Sciatic nerve (tissue), 2 donors: ENCODE measurements at places on chromosomes 3 and 15.

DNA sequence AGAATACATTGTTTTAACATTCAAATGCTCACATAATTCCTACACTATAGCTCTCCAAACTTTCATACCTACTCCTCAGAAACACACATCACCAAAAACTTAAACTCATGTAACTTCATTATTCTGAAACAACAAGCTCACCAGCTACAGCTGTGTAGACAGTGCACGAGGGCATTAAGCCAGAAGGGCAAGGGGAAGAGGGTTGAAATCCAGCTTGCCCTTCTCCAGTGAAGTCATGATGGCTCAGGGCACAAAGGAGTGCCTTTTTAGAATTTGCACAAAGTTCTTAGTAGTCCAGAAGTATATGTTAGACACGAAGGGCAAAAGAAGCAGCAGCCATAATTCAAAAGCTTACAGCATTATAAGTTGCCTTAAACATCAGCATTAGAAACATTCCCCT is 8.6 kb downstream of the SLC12A6 start:
- no peak for DNase-seq

- no peak for DNase-seq
Measured at GRCh38 chr3:115071601-115072000, 75.5 kb downstream of the ZBTB20 start.

DNA sequence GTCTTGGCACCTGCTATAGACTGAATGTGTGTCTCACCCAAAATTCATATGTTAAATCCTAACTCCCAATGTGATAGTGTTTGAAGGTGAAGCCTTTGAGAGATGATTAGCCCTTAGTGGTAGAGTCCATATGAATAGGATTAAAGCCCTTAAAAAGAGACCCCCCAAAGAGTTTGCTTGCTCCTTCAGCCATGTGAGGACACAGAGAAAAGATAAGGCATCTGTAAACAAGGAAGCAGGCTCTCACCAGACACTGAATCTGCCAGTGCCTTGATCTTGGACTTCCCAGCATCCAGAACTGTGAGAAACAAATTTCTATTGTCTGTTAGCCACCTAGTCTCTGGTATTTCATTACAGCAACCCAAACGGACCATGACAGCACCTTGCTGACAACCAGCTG is 16.6 kb downstream of the KPNA1 start:
- DNase-seq = no peak

- DNase-seq = no peak
Measured at GRCh38 chr3:157700405-157700804, 197.2 kb upstream of the VEPH1 start.

DNA sequence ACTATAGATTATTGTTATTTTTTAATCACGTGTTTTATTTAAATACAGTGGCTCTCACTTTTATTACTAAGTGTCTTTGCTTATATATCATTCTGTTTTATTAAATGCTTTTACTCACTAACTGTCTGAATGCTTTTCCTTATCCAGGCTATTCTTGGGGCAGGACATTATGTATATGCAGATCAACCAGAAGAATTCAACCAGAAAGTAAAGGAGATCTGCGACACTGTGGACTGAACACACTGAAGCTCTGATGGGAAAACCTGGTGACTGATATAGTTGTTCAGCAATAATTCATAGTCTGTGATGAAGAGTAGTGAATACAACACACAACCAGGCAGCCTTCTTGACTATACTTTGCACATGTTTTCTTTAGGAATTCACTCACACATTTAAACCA is 27.6 kb downstream of the ABHD5 start:
- no peak for DNase-seq

DNA sequence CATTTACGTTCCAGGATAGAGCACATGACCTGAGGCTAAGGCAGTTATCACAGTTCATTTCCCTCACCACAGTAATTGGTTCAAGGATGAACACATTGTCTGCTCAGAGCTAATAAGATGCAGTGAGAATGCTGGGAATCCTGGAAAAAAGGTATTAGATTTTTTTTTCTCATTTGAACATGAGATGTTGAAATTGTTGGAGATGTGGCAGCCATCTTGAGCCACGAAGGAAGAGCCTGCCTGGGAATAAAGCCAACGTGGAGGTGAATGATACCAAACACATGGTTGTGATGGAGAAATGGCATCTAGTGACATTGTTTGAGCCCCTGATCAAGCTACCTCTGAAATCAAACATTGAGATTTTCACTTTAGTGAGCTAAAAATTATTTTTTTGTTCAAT is 16.0 kb upstream of the STT3B start:
- DNase-seq = no peak

DNA sequence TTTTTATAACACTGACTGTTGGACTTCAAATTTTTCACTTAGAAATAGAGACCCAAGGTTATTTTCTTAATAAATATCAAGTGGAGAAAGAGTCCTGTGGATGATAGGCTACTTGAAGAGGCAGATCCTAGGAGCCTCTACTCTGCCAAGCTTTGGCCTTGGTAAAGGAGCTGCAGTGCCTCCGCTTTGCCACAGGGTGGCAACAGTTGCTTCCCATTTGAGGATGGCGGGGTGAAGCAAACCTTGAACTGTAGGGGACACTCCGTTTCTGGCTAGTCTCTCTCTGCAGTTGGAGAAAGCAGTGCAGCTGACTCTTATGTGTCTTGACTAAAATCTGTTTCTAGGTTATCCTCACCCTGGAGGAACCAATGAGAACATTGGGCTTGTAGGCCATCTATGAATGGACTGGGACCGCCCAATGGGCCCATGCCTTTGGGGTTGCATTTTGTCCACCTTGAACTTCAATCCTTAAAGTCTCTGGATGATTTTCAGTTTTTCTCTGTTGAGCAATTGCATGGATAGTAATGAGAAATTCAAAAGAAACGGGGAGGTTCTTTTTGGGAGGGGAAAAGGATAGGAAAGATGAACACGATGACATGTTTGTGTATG is 9.8 kb downstream of the SCG5 start:
- no peak for DNase-seq

DNA sequence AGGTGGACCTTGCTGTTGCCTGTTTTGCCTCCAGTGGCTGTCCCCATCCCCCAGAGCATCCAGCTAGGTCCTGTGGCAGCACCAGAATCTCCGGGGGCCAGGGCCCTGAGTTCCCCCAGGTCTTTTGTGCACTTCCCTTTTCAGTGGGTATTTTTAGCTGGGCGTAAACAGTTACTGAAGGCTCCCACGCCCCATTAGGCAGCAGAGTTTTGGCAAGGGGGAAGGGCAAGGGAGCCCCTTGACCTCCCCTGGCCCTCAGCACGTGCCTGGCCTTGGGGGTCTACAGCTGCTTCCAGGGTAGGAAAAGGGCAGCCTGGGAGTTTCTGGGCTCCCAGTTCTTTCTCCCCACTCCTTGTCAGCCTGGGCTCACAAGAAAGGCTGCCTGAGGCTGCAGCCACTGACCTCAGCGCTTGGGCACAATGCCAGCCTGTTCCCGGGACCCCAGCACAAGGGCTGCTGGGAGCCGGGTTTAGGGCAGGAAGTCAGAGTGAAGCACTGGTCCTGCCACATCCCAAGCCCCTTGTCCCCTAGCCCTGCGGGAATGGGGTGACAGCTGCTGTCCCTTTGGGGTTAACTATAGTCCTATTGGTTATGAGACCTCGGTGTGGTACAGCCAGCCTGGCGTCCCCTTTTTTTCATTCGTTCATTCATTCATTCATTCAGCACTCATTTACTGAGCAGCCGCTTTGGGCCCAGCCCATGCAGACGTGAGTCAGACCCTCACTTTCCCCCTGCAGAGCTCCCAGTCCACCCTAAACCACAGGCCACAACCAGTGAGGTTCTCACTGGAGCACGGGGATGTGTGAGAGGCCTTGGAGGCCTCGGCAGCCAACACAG is 8.4 kb downstream of the CSK start:
- peak; percentile 92 for DNase-seq

GRCh38 chr3:66039590-66039887 is 821 bp upstream of the MAGI1 start:
- no peak for DNase-seq

DNA sequence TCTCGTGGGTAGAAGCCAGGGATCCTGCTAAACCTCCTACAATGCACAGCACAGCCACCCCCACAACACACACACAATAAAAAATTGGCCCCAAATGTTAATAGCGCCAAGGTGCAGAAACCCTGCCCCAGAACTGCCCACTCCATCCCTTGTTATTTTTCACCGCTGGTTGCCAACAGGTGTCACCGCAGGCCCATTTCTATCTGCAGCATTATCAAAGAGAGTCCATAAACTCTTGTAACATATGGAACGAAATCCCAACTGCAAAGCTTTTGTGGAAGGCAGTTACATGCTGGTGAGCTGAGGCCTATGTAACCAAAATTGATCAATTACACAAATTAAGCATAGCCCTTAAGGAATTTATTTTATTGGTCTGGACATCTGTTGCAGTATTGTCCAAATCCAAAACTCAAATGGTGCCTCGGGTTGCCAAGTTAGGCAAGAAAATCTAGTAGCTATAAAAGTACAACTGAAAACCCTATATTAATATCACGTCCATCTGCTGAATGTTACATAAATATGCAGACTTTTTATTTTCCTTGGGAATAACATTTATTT is 66.2 kb downstream of the SAMMSON start:
- no peak for DNase-seq

- no peak for DNase-seq
Measured at GRCh38 chr3:11095932-11096265, 58.4 kb upstream of the HRH1 start.

DNA sequence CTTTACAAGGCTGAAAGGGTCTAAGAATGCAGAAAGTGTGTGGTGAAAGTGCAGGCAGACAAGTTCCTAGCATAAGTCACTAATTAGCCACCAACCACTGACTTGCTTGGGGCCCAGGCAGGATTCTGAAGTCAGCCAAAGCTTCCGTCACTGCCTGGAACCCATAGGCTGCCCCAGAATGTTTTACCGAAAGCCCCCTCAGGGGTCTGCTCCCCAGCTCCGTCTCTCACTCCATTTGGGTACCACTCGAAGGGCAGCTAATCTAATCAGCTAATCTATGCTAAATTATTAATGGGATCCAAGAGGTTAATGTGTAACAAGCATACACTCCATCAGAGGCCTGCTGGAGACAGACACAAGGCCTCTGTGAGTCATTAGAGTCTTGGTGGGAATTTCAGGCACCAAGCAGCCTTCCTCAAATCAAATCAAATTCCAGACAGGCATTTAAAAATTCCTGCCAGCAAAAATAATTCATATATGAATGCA is 13.2 kb downstream of the ADAMTS9 start:
- DNase-seq = no peak

- no peak for DNase-seq
Measured at GRCh38 chr3:60202052-60202726, 1049.1 kb downstream of the FHIT start.

- DNase-seq = no peak
Measured at GRCh38 chr15:80743189-80743833, 35.9 kb upstream of the CEMIP start.

DNA sequence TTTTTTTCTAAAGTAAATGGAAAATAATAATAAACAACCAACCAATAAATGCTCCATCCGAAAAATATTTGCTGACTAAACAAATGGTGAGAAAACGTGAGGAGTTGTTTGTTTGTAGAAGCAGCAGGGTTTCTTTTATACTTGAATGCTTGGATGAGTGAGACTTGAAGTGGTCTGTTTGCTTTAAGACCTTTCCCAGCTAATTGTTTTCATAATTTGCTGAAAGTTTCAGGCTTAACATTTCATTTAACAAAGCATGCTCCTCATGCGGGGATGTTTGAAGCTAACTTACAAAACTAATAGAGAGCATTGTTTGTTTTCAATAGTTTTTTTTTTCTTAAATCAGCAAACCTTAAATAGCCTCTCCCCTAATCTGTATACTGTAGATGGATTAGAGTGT is 484.6 kb downstream of the ROBO2 start:
- DNase-seq = no peak

DNA sequence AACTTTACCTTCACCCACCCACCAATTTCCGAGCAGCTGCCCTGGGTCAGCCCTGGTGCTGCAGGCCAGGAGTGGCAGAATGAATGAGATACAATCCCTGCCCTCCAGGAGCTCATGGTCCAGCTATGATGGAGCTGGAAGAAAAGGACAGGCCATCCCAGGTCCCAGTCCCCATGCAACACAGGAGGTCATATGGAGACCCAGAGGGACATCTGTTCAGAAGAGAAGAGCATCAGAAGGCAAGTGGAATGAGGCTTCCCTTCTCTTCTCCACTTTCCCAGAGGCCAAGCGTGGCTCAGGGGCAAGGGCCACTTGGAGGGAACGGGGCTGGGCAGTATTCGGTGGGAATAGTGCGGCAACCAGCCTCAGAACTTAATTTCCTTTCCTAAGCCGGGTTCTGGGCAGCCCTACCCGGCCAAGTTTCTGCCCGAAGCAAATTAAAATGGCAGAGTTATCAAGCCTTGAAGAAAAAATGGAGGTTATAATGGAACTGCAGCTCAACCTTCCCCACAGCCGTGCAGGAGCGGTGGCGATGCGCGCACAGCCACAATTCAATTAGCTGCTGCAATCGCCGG is 35.9 kb downstream of the TLE3 start:
- peak; percentile 42 for DNase-seq

- DNase-seq = no peak
Measured at GRCh38 chr3:149095487-149095886, 9.2 kb upstream of the HLTF start.

GRCh38 chr3:6860954-6861624 is at the start of gene GRM7:
TSS of gene GRM7 (plus strand) at chr3:6861115.
- peak; percentile 65 for DNase-seq

DNA sequence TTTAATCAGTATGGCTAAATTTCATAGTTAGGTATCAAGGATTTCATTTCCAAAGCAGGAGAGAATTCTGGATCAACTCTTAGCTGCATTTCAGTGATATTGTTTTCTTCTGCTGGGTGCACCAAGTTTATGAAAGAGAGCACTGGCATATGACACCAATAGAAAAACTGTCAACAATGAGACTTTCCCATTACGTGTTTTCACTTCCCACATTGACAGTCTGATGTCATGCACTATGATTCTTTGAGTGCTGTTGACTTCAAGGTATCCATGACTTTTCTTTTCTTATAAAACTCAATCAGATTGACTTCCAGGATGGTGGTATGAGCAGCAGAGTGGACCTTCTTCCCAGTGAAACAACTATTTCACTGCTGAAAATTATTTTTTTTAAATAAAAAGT is 476.1 kb downstream of the EDEM1 start:
- DNase-seq = no peak

DNA sequence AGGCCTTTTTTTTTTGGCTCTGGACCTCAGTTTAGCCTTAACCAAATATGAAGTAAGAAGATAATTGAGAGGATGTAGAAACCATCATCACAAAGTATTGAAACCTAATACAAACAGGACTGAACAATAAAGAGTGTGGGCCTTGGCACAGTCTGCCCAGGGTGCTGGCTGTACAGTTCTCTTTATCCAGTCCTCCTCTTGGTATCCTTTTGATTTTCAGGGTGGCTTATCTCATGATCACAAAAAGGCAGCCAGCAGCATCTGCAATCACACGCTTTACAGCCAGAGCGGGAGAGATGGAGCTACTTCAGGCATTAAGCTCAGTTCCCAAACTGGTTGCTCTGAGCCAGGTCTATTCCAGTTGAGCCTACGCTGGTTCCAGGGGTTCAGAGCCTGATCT is 239.7 kb downstream of the RPLP1 start:
- DNase-seq = no peak
